ENCODE measurements at places on chromosomes 1 and 21.
A peak's percentile ranks its signal among the peaks of the same experiment; 100 is the strongest.

DNA sequence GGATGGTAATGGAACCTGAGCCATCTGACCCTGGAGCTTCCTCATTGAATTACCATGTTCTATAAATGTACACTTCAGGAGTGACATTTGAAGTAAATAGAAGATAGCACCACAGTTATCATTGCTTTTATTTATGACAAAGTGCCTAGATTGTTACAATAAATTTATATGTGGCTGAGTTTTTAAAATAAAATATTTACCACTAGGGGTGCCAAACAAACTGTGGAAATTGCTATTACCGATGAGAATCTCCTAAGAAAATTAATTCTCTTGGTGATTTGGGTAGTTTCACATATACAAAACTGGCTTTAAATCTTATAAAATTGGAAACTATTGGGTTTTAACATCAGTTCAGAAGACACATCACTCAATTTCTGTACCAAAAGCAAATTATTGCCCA, 1.4 kb upstream of the TNR start:
- no peak for DNase-seq

DNA sequence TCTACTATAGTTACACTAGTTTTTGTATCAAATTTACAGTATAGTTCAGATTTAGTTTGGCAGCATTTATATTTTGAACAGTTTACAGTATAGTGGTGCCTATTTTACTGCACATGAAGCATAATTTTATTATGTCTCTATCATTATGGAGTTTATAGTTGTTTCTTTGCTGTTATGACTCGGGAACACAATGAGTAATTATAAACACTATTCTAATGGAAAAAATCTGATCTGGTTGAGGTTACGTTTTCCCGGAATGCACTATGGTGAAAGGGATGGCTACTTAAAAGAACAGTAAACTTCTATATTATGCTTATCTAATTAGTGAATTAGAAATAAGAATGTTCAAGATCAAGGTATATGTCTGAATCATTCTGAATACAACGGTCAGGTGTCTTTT, 10.6 kb downstream of the LCA5L start:
- DNase-seq = no peak

DNA sequence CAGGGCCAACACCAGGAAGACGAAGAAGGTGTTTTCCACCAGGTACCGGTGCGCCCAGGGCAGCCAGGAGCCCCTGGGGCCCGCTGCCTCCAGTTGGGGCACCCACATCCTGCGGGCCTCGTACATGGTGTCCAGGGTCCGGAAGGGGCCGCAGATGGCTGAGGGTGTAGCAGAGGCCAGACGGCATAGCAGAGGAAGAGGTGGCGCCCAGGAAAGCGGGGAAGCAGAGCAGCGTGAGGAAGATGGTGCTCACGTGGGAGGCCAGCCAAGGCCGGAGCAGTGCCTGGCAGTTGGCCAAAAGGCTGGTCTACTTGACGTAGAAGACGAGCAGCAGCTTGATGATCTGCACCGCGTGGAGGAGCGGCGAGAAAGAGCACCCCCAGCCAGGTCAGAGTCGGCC, 40.4 kb downstream of the ZNF691 start:
- DNase-seq = no peak

DNA sequence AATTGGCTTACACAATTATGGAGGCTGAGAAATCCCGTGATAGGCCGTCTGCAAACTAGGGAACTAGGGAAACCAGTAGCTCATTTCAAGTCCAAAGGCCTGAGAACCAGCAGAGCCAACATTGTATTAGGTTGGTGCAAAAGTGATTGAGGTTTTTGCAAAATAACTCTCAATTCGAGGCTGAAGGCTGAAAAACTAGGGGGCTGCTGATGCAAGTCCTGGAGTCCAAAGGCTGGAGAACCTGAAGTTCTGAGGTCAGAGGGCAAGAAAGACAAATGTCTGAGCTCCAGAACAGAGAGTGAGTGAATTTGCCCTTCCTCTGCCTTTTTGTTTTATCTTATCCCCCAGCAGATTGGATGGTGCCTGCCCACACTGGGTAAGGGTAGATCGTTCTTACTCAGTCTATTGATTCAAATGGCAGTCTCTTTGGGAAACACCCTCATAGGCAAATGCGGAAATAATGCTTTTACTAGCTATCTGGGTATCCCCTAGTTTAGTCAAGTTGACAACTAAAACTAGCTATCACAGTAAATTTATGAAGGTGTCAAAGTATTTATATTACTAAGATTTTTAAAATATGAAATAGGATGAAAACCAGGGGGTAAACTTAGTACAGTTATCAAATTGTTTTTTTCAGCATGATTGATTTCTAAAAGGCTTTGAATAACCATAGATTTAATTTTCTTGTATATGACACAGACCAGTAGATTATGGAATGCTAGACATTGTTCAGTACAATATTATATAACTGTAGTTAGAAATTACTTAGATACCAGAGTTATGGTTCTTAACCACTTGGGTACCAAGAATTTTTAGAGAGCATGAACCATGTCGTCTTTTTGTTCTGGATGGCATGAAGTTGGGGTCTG, 15.4 kb downstream of the RABGAP1L start:
- DNase-seq = no peak

DNA sequence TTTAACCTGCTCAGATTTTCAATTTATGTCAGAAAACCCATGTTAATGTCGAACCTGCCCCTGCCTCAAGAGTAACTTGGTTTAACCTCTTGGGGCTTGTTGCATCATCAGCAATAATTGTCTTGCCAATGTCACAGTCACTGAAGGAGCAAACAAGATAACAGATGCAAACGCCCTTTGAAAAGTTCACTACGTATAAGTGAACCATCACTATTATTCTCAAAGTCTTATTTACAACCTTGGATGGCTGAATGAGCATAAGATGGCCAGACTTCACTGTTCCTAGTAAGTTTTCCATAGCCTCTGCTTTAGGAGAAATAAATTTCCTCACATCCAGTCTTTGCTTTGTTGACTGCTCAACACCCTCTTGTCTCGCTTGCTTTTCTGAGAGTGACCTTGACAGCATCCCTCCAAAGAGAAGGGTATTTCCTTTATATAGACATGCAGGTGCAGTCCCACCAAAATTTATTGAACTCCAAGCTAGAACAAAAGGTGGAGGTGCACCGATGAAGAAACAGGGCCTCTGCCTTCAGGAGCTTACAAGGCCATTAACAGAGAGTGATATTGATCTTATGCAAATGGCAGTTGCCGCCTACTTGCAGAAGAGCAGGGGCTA, 749 bp upstream of the LRIG2 start:
- no peak for DNase-seq

GRCh38 chr21:38839328-38840286, 33.9 kb downstream of the ETS2 start:
- no peak for DNase-seq

DNA sequence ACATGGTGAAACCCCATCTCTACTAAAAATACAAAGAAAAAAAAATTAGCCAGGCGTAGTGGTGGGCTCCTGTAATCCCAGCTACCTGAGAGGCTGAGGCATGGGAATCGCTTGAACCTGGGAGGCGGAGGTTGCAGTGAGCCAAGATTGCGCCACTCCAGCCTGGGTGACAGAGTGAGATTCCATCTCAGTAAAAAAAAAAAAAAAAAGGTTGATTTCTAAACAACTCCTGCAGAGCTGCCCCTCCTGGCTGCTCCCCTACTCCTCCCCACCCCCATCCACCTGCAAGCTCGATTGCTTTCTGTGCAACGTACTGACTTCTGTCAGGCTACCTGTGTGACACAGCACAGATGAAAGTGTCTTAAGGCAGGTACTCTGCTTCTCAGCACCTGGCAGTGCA, 13.3 kb downstream of the ETV3L start:
- no peak for DNase-seq

- no peak for DNase-seq
Observed at GRCh38 chr1:33344896-33345560, 24.1 kb upstream of the A3GALT2 start.

DNA sequence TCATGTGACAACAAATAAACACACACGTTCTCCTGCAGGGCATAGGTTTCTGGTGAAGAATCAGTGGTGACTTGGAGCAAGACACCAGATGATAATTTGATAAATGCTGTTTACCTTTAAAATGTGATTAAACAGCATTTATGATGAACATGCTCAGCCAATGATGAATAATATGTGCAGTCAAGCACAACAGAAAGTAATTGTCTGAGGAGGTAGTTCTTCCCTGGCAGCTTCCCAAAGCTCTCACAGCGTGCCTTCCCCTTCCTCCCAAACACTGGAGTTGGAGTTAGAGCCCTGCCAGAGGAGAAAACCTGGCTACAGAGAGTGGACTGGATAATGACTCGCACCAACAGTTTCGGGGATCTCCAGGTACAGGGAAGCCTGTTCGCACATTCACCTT, 463.5 kb downstream of the SMYD3 start:
- no peak for DNase-seq

DNA sequence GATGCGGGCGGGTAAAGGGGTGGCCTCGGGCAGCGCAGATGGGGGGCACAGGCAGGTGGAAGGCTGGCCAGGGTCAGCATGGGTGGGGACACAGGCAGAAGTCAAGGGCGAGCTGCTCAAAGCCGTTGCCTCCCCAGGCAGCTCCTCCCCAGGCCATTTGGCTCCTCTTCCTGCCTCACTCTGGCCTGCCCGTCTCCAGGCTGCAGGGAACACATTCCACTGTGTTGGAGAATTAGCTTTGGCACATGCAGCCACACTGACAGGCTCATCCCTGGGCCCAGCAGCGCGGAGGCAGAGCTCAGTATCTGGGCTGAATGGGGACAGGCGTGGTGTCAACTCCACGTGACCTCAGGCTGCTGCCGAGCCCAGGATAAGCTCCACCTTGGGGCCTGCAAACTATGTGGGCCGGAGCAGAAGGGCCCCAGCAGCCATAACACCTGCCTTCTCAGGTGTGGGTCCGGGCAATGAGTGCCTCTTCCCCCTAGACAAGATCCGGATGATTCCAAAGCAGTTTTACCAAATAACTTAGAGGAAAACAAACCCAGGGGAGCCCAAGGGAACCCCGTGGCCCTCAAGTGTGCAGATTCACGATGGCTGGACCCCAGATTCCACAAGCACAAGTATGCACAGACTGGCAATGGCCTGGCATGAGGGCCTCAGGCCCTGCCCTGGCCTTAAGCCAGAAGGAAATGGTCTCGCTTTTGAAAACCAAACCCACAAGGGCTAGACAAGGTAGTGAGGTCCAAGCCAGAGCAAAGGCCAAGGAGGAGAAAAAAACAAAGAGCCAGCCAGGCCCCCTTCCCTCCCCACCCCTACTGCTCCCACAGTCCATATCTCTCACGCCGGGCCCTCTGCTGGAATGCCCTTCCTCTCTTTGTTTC, 40.2 kb downstream of the HSPG2 start:
- no peak for DNase-seq

GRCh38 chr1:97820470-97821188, 100.2 kb downstream of the DPYD start:
- DNase-seq = no peak

- DNase-seq = peak; percentile 15
Observed at GRCh38 chr1:100538913-100539835, 1.2 kb downstream of the GPR88 start.

DNA sequence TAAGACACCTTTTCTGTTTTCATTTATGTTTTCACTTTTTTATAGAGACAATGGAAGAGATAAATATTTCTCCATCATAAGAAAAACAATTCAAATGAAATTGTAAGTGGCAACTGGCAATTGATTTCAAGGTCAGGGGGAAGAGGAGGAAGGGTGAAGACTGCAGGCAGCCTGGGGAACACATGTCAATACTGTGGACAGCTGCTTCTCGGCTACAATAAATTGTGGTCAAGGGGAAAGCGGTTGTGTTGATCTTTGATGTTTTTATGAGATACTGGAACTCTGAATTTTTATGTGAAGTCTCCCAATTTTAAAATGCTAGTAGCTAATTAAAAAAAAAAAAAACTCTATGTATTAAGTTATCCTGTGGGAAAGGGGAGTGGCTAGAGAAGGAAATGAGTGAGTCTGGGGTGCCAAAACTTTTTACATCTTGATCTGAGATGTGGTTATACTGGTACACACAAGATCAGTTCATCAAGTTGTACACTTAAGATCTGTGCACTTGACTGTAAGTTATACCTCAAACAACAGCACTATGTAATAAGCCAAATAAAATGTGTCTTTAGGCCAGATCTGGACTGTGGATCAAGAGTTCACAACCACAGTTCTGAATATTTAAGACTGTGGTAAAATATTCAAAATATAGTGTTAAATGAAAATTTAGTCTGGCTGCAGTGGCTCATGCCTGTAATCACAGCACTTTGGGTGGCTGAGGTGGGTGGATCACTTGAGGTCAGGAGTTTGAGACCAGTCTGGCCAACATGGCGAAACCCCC, 18.0 kb downstream of the SSX2IP start:
- no peak for DNase-seq

GRCh38 chr1:54845772-54846171, 41.2 kb downstream of the DHCR24 start:
- no peak for DNase-seq

DNA sequence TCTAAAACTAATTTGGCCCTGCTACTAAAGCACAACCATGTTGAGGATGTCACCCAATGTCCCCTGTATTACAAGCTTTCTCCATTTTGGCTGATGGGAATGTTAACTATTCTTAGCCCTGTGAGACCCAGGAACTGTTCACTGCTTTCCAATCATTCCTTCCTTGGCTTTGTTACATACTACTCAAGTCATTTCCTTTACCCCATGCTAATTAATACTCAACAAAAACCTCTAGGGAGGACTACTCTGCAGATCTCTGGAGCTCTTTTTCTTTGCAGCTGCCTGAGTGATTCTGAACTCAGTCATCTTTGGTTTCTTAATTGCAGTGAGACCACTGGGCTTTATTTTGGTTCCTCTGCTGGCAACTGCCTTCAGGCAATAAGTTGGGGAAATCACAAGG, 23.3 kb upstream of the RPE65 start:
- DNase-seq = no peak

DNA sequence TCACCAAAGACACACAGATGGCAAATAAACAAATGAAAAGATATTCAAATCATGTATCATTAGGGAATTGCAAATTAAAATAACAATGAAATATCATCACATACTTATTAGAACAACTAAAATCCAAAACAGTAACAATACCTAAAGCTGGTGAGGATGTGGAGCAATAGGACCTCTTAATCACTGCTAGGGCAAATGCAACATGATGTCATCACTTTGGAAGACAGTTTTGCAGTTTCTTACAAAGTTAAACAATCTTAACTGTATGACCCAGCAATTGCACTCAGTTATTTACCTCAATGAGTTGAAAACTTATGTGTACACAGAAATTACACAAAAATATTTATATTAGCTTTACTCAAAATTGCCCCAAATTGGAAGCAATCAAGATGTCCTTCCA, 47.3 kb downstream of the SELENOF start:
- no peak for DNase-seq

DNA sequence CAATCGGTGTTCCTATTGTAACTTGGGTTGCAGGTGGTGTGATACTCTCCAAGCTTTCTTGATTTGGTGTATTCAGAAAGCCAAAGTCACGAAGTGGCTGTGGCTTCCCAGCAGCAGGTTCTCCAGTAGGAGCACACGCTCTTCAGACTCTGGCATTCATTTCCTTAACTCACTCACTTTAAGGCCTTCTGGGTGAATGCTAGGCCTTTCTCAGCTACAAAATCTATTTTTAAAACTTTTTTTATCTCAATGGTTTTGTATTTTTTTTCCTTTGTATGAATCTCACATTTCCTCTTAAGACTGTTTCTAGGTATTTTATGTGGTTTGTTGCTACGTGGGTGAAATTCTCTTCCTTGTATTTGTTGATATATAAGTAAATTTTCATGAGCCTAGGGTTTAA, 22.9 kb upstream of the PKN2 start:
- no peak for DNase-seq
